ENCODE measurements at places on chromosomes 4 and X. TPM values are rescaled to one million over a fixed set of nuclear protein-coding genes. Genes with fewer than 3 reads are reported as not detected.

Gene PNMA6F
- total RNA-seq = not detected

Gene YY2
- 1.9 TPM for total RNA-seq

Gene DIAPH2
- 17.6 TPM for total RNA-seq

Gene ACOX3
- total RNA-seq = 29.0 TPM

Gene C1QTNF7
- total RNA-seq = 28.2 TPM

Gene TKTL2
- total RNA-seq = not detected

Gene MYOZ2
- 0.32 TPM for total RNA-seq

Gene CT45A10
- not detected for total RNA-seq
